ENCODE measurements at places on chromosomes 13 and 19.

DNA sequence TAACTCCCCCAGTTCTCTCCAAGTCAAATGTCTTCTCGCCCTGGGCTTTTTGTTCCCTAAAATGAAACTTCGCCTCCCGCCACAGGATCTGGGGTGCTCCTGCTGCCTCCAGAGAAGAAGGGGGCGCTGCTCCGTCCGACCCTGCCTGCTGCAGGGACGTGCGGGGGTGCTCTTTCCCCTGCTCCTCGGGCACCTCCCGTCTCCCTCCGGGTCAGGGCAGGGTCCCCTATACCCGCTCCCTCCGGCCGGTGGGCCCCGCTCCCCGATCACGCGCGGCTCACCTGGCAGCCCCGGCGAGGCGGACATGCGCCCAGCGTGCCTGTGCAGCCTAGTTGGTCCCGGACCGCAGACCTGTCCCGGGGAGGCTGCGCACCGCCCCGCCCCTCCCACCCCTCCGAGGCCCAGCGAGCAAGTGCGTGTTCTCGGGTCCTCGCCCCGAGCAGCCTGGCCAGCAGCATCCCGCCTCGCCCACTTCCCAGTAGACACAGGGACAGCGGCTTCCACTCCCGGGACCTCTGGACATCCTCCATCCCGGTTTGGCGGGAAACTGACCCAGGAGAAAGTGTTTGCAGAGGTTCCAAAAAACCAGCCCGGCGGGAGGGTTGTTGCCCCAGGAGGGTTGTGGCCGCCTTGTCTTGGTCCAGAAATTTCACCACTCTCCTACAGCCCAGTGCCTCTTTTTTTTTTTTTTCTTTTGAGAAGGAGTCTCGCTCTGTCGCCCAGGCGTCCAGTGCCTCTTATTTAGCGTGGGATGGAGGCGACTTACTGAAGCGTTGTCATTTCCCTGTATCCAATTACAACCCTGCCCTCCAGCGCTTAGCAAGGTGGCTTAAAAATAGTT is at the start of gene OXGR1:
Gene OXGR1, minus strand, starts transcription at position 460 of the 841 bp plus-strand sequence. CDS start 6,717 bp downstream, outside the sequence.
- DNase-seq = no peak

DNA sequence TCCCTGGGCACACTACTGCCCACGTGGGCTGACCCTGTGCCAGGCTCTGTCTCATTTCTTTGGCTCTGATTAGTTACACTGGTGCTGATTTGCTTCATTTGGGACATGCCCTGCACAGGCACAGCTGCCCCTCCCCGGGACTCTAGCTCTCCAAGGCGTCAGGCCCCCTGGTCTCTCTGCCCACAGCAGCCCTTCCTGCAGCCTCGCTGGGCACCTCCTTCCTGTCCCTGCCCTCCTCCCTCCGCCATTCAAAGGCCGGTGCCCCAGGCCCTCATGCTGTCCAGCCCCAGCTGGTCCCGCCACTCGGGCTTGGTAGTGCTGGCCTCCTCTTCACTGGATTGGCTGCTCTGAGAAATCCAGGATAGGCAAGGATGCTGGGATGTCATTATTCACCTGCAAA is 73.1 kb downstream of the ERICH6B start:
- DNase-seq = no peak

- no peak for DNase-seq
Observed at GRCh38 chr19:46186717-46187101, 38.7 kb downstream of the IGFL2 start.

DNA sequence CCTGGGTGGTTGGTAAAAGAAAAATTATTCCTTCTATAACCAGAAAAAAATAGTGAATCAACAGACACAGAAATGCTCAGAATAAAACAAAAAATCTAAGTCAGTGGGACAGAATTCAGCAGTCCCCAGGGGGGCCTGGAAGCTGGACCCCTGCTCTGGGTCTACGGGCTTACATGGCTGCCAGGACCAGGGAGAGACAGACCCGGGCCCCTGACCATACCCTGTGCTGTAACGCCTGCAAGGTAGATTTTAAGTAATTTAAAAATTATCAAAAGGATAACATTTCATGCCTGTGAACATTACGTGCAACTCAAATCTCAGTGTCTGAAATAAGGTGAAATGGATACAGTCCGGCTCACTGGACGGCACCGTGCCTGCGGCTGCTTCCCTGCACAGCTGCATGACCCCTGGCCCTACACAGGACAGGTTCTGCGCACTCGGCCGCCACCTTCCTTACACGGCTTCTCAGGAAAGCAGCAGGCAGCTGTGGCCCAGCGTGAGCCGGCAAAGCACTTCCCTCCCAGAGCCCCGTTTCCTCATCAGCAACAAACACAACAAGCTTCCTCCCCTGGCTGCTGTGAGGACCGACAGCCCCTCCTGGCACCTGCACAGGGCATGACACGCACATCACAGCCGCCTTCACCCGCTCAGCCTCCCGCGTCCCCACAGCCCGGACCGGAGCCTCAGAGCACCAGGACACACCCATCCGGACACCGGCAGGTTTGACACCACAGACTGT is 22.2 kb downstream of the RASA3 start:
- peak; percentile 72 for DNase-seq

DNA sequence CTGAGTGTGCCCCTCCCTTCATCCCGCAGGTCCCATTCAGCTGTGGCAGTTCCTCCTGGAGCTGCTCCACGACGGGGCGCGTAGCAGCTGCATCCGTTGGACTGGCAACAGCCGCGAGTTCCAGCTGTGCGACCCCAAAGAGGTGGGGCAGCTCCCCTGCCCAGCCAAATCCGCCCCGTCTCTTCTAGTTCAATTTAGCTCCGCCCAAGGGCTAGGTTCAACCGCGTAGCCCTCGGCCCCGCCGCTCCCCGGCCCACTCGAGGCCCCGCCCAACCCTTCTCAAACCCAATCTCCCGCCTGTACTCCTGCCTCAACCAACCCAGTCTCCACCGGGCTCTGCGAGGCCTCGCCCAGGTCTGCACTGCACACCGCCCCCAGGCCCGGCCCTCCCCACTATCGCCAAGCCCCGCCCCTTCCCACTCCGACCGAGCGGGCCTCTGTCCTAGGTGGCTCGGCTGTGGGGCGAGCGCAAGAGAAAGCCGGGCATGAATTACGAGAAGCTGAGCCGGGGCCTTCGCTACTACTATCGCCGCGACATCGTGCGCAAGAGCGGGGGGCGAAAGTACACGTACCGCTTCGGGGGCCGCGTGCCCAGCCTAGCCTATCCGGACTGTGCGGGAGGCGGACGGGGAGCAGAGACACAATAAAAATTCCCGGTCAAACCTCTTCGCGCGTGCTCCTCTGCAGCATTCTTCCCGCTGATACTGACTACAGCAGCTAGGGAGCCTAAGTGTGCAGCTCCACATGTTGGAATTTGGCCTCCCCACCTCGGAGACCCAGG is 2.9 kb downstream of the ETV2 start:
- DNase-seq = peak; percentile 95

DNA sequence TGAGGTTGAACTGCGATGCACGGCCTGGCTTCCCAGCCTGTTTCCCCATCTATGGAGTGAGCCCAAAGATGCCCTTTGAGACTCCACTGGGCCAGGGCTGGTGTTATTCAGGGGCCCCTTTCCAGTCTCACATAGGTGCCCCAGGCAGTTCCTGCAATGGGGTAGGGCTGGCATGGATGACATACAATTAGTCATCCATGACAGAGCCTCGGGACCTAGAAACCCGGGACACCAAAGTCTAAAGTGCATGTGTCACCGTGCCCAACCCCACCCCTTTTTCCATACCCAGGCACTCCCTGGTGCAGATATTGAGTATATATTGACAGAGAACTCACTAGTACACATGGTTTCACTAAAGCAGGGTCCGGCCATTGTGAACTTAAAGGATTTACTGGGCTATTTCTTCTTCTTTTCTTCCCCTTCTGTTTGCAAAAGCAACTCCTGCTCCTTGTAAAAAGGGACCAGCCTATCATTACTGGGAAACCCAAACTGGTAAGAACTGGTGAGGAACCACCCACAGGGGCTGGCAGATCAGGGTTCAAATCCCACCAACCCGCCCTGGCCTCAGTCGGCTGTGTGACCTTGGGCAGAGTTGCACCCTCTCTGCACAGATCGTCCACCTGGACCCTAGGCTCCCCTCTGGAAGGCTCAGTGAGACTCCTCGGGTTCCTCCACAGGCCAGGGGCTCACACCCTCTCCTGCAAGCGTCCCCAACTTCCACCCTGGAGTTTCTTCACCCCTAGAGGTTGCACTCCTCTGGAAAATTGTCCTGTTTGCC is 2.7 kb downstream of the B3GNT3 start:
- peak; percentile 52 for DNase-seq

DNA sequence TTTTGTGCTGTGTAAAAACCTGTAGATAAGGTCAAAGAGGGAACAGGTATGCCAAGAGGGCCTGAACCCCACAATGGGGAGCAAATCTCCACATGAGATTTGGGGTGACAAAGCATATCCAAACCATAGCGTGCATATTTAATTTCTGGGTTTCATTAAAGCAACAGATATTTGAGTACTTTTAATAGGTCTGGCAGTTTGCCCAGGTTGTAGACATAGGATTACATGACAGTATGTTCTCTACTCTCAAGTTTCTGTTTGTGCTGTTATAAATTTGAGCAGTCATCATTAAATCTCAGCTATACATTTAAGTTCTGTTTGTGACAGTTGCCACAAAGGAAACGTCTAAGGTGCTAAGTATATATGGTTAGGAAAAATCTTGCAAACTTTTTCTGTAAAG is 236.4 kb downstream of the ATP8A2 start:
- DNase-seq = no peak

- DNase-seq = no peak
Observed at GRCh38 chr19:55678121-55678671, 3.2 kb downstream of the EPN1 start.

GRCh38 chr13:73740666-73741065 is 393.5 kb downstream of the KLF12 start:
- no peak for DNase-seq

DNA sequence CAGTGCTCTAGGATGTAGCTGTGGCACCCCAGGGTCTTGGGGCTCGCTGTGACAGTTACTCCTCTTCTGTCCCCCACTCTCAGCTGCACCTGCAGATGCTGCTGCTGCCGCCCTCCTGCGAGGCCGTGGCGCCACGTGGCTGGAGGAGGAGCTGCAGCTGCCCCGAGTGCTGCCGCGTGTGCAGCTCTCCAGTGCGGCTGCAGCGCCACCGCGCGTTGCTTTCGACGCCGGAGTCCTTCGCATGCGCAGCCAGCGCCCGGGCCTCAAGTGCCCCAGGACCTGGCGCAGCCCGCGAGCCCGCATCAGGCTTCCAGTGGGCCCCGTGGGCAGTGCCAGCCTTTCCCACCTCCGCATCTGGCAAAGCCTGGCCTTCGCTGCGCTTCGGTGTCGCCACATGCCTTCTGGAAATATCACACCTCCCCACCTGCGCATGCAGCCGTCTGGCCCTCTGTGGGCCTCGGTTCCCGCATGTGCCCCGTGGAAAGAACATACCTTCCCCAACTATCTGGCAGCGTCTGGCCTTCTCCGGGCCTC is 692 bp upstream of the ZNF580 start:
- peak; percentile 76 for DNase-seq

DNA sequence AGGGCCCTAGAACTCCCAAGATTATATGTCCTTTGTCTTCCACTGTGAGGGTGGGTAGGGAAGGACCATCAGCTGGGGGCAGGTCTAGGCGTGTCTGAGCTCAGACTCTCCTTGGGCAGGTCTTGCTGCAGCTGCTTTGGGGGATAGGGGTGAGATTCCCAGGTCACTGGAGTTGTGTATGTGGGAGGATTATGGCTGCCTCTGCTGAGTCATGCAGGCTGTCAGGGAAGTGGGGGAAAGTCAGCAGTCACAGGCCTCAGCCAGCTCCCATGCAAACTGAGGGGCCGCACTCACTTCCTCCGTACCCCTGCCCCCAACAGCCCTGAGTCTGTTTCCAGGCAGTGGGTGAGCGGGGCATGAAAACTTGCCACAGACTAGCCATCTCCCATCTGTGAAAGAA is 600.8 kb downstream of the DIAPH3 start:
- no peak for DNase-seq

All from activated naive CD4-positive, alpha-beta T cell treated with anti-CD3 and anti-CD28 coated beads, Interleukin-2, amount 50 U/mL, for 16 hours (primary cell).